ENCODE measurements at places on chromosomes 5 and 9. TPM values are rescaled to one million over a fixed set of nuclear protein-coding genes. Genes with fewer than 3 reads are reported as not detected.

STC2 gene
- 8.6 TPM for total RNA-seq

IL4 gene
- 12.7 TPM for total RNA-seq

POU5F2 gene
- 2.4 TPM for total RNA-seq

MGAT4B gene
- total RNA-seq = 99.8 TPM

SNAPC4 gene
- 16.2 TPM for total RNA-seq

TMEM215 gene
- not detected for total RNA-seq

IL5 gene
- total RNA-seq = 0.39 TPM

NR5A1 gene
- not detected for total RNA-seq

CMBL gene
- total RNA-seq = 0.47 TPM

PCDHGA8 gene
- total RNA-seq = 0.07 TPM

LCN2 gene
- total RNA-seq = not detected

TRAPPC13 gene
- total RNA-seq = 27.8 TPM

SPAG8 gene
- total RNA-seq = 0.96 TPM

ISOC1 gene
- total RNA-seq = 20.2 TPM

ABITRAM gene
- 11.1 TPM for total RNA-seq

CENPH gene
- 19.6 TPM for total RNA-seq

ARL14EPL gene
- not detected for total RNA-seq

ANKRD18B gene
- total RNA-seq = 2.4 TPM

TAF11L5 gene
- not detected for total RNA-seq

OR1J1 gene
- total RNA-seq = not detected

GABRA6 gene
- total RNA-seq = not detected

CSF1R gene
- total RNA-seq = 0.59 TPM

SLC6A19 gene
- not detected for total RNA-seq

TUT7 gene
- total RNA-seq = 49.3 TPM

AGGF1 gene
- 25.4 TPM for total RNA-seq

PLAC8L1 gene
- 0.96 TPM for total RNA-seq

KIF4B gene
- total RNA-seq = 0.07 TPM

SPATA6L gene
- 0.32 TPM for total RNA-seq

ANAPC2 gene
- total RNA-seq = 77.9 TPM

PALM2AKAP2 gene
- total RNA-seq = 5.2 TPM

ALAD gene
- 34.7 TPM for total RNA-seq

PRRX2 gene
- total RNA-seq = 1.5 TPM

SPATA31E1 gene
- not detected for total RNA-seq

TAF11L14 gene
- not detected for total RNA-seq

FTMT gene
- not detected for total RNA-seq

CCT5 gene
- total RNA-seq = 270 TPM
